ENCODE measurements at places on chromosomes 12 and 14.
A peak's percentile ranks its signal among the peaks of the same experiment; 100 is the strongest.

DNA sequence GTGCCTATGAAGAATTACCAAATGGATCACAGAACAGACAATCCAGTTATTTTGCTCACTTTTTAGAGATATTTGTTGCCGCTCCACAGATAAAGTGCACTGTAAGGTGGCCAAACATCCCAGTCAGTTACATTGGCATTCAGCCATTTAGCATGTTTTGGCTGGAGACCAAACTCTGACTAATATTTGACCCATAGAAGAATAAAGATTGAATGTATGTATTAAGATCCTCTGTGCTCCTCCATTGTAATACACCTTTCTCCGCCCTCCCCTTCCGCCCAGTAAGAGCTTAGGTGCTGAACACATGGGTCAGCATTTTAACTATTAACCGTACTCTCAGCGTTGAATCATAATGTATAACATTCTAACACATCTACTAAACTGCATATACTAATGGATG, 163.4 kb downstream of the ANO6 start:
- DNase-seq = peak; percentile 68

DNA sequence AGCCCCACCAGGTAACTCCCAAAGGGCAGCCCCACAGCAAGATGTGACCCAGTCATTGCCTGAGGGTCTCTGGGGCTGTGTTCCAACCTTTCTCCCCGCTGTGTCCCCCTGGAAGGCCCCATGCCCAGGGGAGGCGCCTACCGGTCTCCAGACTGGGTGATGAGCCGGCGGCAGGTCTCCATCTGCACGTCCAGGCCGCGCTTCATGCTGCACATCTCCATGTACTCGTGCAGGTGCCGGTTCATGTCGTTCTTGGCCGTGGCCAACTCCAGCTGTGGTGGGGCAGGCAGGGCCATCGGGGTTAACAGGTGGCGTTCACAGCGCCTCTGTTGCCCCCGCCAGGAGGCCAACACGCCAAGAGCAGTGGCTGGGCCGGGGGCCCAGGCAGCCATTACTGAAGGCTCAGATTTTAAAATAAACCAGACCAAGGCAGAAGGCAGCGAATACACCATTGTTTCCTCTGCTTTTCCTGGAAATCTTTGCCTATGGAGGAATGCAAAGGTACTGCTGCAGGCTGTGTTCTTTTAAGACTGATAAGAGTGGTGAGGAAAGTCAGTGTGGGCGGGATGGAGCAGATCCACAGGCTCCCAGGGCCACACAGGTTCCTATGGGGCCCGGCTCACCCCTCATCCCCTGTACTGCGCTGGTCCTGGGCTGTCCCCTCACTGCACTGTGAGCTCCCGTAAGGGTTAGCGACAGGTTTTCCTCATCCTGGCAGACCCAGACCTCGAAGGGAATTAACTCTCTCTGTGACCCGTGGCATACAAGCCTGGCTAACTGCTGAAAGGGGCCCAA, 7.3 kb downstream of the GAPDH start:
- DNase-seq = no peak

- no peak for DNase-seq
Measured at GRCh38 chr14:39246618-39247017, 12.9 kb downstream of the MIA2 start.

DNA sequence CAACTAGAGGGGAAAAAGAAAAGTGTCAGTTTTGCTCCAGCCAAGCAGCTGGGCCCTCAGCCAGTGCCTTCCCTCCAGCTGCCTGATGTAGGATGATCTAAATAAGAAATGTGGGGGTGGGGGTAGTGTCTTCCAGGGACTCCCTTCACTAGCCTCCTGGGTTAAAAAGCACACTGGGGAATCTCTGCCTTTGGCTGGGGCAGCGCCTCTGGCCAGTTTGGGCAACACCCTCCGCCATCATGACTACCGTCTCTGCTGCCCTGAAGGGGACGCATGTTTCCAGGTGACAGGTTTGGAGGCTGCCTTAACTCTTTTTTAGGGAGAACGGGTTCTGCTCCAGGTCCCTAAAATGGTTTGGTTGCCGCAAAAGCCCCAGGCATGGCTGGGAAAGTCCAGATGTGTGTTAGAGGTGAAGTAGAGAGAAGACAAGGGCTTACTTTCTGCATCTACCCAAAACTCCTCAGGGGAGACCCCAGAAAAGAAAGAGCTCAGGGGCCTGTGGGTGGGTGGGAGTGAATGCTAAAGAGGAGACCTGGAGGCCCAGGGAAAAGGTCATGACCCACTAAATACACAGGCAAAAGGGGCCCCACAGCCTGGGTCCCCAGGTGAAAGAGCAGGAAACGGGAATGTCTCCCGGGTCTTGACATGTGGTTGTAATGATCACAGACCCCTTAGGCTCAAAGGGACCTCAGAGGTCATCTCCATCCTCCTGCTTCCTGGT, 132.8 kb upstream of the CCND2 start:
- DNase-seq = no peak

GRCh38 chr14:90839024-90839888, 23.0 kb upstream of the TTC7B start:
- DNase-seq = no peak

- DNase-seq = peak; percentile 93
Measured at GRCh38 chr14:69980457-69981425, 101.5 kb downstream of the SMOC1 start.

- DNase-seq = peak; percentile 56
Measured at GRCh38 chr14:60102389-60102788, 10.7 kb downstream of the PCNX4 start.

GRCh38 chr12:18146363-18146762, 56.4 kb upstream of the RERGL start:
- DNase-seq = no peak

GRCh38 chr12:52798003-52798670, 2.2 kb upstream of the KRT3 start:
- peak; percentile 69 for DNase-seq

GRCh38 chr14:73759183-73759713, 45.1 kb upstream of the PNMA1 start:
- DNase-seq = no peak

DNA sequence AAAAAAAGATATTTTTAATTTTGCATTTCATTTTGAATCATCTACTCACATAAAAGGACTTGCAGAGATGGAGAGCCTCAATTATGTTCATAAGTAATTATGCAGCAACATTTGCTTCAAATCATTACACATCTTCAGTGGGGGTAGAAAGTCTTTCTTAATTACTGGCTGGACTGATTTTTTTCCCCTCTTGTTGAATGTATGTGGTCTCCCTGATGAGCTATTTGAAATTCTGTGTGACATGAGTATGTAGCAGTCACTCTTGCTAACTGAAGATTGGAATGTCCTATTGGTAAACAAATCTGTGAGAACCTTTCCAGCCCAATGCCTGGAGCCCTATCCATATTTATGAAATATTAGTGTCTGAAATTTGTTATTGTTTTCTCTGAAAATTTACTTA, 139.8 kb downstream of the TMTC2 start:
- no peak for DNase-seq

- no peak for DNase-seq
Measured at GRCh38 chr12:13079440-13079906, 24.0 kb downstream of the GSG1 start.

- DNase-seq = no peak
Measured at GRCh38 chr12:14284184-14284722, 81.2 kb upstream of the ATF7IP start.

DNA sequence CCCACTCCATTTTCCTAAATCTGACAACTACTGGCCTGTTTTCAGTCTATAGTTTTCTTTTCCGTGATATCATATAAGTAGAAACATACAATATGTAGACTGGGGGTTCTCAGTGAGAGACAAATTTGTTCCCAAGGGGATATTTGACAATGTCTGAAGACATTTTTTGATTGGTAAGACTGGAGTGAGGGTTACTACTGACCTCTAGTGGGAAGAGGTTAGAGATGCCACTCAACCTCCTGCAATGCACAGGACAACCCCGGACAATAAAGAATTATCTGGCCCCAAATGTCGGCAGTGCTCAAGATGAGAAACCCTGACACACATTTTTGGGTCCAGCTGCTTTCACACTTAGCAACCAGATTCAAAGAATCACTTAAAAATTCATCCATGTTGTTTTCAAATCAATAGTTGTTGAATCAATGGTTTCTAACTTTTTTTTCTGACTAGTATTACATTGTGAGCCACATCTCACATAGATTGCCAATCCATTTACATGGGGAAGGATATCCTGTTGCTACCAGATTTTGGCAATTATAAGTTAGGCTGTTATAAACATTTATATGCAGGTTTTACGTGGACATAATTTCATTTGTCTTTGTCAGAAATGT, 307.1 kb downstream of the RPL10L start:
- peak; percentile 12 for DNase-seq

DNA sequence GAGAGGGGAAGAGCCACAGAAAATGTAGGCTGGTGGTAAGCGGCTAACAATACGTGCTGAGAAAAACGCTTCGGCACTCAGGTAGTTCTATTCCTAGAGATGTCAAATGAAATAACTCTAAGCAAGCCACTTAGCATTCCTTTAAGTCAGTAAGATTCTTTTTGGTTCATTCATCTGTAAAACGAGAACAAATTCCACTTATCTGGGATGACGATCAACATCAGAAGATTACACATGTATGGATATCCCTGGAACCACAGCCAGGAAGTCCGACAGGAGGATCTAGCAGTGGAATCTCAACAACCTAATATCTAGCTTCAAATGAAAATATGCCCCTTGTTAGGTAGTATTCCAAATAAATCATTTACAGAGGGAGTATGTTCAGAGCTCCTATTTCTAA, 74.6 kb upstream of the CDKN3 start:
- no peak for DNase-seq

- no peak for DNase-seq
Measured at GRCh38 chr12:96590970-96591369, 101.6 kb downstream of the CFAP54 start.

DNA sequence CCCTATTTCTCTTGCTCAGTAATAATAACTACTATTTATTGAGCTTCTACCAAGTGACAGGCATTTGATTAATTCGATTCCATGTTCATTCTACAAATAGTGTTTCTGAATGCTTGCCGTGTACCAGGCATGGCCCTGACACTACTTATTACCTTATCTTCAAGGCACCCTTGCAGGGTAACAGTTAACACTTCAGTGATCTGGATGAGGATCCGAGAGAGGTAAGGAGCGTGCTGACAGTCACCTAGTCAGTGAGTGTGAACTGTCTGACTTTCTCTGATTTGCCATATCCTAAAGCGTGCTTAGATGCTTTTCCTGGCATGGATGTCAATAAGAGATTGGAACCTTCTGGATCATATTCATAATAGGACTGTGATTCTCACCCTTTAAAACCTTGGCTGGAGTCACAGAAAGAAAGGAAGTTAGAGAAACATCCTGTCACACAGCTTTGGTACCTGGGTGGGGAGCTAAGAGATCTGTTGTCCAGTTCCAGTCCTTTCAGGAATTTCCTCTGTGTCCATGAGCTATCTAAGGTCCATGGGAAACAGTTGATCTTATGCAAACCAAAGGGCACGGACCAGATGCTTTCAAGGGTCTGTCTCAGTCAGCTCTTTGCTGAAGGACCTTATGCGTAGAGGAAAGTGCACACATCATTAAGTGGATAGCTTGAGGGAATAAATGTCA, 54.8 kb downstream of the PPFIBP1 start:
- DNase-seq = no peak

GRCh38 chr14:89137526-89138163, 279.4 kb downstream of the FOXN3 start:
- DNase-seq = peak; percentile 94

GRCh38 chr12:26576266-26576665, 256.7 kb downstream of the ITPR2 start:
- DNase-seq = no peak

- DNase-seq = peak; percentile 63
Measured at GRCh38 chr12:127381681-127382080, 885.3 kb upstream of the TMEM132C start.

DNA sequence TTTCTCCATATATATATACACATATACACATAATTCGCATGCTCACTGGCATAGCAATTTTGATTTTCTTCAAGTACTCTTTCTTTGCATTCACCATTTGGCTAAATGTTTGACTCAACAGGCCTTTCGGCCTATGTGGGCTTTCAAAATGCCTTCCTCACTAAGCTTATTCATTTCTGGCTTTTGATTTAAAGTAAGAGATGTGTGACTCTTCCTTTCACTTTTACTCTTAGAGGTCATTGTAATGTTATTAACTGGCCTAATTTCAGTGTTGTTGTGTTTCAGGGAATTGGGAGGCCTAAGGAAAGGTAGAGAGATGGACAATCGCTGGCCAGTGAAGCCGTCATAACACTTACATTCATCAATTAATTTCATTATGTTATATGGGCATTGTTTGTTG, 14.5 kb upstream of the KLRD1 start:
- no peak for DNase-seq

DNA sequence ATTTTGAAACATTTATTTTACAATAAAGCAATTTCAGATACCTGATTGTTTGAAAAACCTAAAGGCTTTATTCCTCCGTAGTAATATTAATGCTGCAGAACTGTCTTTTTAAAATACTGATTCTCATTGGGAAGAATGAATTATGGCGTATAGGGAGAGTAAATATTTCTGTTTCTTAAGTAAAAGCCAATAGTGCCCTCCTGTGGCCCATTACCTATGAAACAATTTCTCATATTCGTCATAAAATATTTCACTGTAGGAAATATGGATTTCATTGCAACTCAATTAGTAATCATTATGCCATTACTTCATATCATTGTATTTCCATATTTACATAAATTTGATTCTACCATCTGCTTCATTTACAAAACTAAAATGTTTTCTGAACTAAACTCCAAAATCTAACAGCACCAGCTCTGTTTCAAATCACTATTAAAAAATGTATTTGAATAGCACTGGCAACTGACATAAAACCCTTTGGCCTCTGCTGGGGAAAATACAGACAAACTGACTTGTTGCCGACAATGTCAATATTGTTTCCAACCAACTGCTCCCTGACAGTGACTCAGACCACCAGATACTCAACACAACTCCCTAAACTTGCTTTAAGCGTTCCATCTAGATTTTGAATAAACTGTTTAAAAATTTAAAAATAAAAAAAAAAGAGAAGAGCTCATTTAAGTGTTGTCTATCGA, 290.3 kb downstream of the NAV3 start:
- no peak for DNase-seq

DNA sequence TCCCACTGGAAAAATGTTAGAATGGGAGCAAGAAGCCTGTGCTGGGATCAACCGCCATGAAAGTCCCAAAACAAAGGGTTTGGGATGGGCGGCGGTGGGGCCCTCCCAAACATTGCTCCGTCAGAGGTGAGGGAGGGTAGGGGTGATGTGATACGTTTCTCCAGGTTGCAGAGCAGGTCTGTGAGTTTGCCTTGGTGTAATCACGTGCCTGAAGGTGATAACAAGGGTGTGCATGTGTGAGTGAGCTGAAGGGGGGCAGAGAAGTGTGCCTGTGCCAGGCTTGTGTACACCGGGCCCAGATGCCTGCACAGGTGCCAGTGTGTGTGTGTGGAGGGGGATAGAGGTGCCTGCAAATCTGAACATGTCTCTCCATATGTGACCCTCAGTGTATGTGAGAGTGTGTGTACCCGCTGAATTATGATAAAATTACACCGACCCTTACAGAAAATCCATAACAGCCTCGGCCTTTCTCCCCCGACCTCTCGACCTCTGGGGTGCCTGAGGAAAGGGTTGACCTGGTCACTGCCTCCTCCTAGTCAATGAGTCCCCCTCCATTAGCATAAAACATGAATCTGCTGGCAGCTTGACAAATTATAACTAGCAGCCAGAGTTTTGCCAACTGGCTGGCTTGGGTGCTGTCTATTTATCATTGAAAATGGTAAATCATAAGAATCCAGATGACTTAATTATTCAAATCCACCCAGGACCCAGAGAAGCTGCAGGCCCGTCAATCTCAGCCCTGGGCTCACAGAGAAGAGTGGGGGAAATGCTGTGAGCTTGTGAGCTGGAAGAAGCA, 55.6 kb downstream of the SMUG1 start:
- DNase-seq = no peak
